ENCODE measurements at places on chromosomes 3 and 15.

DNA sequence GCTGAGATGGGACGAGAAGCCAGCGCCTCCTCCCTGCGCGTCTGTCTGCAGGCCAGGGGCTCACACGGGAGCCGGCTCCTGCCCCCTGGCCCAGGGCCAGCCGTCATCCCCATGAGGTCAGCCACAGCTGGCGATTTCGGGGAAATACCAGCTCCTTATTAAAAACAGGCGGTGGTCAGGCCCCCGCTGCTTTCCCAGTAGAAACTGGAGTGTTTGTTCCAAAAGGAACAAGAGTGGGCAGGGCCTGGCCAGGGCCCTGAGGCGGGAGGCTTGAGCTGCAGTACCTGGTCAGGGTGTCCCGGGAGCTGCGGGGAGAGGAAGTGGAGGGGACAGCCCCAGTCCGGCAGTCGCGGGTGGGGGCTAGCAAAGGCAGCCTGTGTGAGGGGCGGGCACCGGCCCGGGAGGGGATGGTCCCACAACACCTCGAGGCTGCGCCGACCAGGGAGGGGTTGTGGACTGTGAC lies 17.8 kb downstream of the MYL3 start:
- DNase-seq = no peak

GRCh38 chr3:131699001-131699400 lies 196.2 kb upstream of the MRPL3 start:
- DNase-seq = no peak

DNA sequence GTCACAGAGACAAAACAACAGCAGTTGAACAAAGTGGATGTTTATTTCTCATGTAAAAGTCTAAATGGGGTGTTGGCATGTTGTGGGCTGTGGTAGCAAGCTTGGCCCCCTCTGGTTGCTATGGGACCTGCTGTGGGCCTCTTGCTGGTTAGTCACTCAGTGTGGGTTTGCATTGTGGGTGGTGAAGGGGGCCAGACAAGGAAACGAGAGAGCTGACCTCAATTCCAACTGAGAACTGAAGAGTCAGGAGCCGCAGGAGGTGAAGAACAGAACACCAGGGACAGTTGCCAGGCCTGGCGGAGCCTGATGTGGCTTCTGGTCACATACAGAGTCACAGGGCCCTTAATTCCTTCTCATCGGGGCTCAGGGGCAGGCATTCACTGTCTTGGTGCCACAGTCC lies 1.9 kb upstream of the ADPGK start:
- DNase-seq = peak; percentile 13

DNA sequence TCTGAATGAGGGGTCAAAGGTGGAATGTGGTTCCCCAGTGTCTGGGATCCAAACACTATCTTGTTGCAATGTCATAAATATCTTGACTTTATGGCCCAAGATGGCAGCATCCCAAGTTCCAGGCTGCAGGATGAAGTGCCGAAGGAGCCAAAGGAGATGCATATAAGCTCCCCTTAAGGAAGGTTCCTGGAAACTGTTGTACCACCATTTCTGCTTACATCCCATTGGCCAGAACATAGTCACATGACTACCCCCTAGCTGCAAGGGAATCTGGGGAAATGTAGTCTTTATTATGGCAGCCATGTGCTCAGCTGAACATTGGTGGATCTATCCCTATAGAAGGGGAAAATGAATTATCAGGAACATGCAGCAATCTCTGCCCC lies 54.3 kb downstream of the BDH1 start:
- no peak for DNase-seq

GRCh38 chr3:190990898-190991297 lies 128.4 kb upstream of the GMNC start:
- no peak for DNase-seq

GRCh38 chr15:100761290-100761935 lies 118.2 kb upstream of the ALDH1A3 start:
- no peak for DNase-seq

GRCh38 chr3:53646723-53647122 lies 152.3 kb downstream of the CACNA1D start:
- no peak for DNase-seq

GRCh38 chr15:42203891-42204290 lies 4.2 kb downstream of the VPS39 start:
- no peak for DNase-seq

DNA sequence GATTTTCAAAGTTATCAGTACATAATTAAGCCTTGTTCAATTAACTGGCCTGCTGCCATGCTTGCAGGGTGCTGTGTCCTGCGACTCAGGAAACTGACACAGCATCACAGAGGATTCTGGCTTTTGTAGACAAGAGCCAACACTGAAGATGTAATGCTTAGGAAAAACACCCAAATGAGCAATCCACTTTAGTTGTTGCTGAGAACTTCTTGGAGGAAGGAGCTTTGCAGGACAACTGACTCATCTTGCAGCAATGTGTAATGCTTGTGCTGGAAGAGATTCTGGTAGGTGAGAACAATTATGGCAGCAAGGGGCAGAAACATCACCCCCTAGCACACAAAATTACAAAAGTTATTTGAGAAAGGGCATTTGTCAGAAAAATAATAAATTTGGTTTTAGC lies 67.6 kb downstream of the NLGN1 start:
- no peak for DNase-seq

- no peak for DNase-seq
Measured at GRCh38 chr3:52366527-52366926, 50.4 kb downstream of the DNAH1 start.

DNA sequence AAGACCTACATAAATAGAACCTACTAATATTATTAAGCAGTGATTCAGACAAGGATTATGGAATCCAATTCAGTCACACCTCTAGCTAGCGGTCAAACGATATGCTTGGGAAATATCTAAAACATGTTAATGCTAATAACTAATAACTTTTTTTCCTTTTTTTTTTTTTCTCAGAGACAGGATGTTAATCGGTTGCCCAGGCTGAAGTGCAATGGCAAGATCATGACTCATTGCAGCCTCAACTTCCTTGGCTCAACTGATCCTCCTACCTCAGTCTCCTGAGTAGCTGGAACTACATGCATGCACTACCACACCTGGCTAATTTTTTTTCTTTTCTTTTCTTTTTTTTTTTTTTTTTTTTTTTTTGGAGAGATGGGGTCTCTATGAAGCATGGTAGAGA lies 124.1 kb downstream of the NR2E3 start:
- no peak for DNase-seq
